ENCODE measurements at places on chromosomes 2 and 18.

GRCh38 chr2:126700677-126701076, 44.7 kb downstream of the GYPC start:
- no peak for DNase-seq

DNA sequence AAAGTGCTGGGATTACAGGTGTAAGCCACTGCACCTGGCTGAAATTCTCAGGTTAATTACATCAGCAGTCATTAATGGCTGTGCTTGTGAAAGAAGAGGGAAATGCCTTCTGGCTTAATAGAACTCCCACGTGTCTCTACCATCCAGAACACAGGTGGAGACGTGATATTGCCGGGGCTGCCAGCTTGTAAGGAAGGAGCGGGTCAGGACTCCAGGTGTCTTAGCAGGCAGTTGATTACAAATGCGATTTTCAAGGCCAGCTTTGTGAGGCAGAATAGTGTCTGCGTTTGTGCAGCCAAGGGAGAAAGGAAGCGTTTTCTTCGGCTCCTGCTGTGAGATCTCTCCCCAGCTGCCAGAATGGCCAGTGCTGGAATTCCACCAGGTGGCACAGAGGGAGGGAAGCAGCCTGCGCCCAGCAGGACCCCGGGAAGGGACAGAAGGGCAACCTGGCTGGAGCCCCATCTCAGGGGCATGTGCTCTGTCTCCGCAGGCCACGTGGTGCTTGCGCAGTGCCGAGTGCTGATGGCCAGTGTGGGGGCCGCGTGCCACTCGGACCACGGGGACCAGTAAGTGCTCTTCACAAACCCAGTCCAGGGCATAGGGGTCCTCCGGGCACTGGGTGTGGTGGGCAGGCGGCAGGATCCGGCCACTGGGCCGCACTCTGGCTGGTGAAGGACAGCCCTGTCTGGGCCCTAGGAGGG, 3.7 kb upstream of the ESPNL start:
- no peak for DNase-seq

- DNase-seq, result no peak
These were observed 86.7 kb downstream of the FAM168B start for GRCh38 chr2:131006561-131006960.

GRCh38 chr2:240584486-240585031, 2.0 kb upstream of the CAPN10 start:
- DNase-seq, result no peak

DNA sequence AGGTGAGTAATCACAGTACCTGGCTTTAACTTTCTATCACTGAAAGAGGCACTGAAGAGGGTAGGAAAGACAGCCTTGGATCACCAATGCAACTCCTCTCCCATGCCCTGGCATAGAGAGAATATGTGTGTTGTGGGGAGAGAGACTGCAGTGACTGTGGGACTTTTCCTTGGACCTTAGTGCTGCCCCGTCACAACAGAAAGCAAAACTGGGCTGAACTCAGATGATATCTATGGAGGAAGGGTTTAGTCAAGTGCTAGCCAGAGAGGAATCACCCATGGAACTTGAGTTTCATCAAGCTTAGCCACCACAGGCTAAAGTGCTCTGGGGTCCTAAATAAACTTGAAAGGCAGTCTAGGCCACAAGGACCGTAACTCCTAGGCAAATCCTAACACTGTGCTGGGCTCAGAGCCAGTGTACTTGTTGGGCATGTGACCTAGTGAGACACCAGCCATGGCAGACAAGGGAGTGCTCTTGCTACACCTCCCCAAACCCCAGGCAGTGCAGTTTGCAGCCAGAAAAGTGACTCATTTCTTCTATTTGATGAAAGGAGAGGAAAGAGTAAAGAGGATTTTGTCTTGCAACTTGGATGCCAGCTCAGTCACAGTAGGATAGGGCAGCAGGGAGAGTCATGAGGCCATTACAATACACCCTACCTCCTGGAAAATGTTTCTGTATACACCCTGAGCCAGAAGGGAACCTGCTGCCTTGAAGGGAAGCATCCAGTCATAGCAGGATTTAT, 105.8 kb upstream of the SPOPL start:
- no peak for DNase-seq

- DNase-seq, result no peak
These were observed 461.9 kb upstream of the CDH7 start for GRCh38 chr18:65288908-65289307.

DNA sequence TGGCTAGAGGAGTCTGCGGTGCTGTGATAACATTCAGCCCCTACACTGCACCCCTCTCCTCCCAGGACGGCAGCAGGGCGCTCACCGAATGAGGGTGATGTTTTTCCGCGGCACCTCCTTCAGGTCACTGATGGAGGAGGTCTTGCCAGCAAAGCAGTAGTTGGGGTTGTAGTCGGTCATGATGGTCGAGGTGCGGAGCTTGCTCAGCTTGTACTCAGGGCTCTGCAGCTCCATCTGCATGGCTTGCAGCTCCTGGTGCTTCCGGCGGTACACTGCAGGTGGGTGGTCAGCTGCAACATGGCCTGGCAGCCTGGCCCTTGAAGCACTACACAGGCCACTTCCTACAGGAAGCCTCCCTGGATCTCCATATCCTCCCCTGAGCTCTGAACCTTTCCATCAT, 108.0 kb downstream of the CLIP4 start:
- DNase-seq, result no peak

DNA sequence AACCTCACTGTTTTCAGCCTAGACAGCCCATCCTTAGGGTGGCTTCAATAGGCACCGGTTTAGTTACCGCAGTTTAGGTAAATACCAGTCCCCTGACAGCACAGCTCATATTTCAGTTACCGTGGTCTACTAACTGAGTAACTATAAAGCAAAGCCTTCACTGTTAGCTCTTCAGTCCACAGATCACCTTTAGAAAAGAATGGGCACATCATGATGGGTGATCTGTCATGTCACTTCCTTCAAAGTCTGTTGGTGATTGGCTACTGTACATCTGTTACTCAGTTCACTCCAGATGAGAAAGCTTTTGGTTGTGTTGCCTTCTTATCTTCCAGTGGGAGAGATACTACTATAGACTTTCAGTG, 21.0 kb downstream of the SLC20A1 start:
- no peak for DNase-seq

GRCh38 chr18:7415081-7415894, 151.8 kb upstream of the PTPRM start:
- DNase-seq, result no peak

DNA sequence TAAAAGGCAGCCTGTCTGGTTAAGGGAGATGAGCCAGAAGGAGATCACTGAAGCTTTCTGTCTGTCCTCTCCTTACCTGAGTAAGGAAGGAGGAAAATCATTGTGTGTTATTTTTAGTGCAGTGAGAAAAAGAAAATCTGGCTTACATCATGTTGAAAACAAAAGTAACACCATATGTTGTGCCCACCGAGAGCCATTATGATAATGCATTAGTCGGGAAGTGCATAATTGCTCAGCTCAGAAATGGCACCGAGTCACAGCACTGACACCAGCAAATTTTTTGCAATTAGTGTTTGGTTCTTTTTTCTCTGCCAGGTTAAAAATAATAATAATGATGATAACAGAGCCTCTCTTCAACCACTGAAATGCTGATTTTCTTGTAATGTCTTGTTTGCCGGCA, 46.6 kb downstream of the HNMT start:
- DNase-seq, result no peak

- peak; percentile 10 for DNase-seq
These were observed 24.9 kb upstream of the YWHAQ start for GRCh38 chr2:9655441-9656269.

- DNase-seq, result no peak
These were observed 16.3 kb downstream of the ASAP2 start for GRCh38 chr2:9222893-9223287.

GRCh38 chr18:12408247-12408869, 629 bp downstream of the PRELID3A start:
- DNase-seq, result no peak

GRCh38 chr2:230262246-230262645, 36.7 kb downstream of the SP140 start:
- no peak for DNase-seq

DNA sequence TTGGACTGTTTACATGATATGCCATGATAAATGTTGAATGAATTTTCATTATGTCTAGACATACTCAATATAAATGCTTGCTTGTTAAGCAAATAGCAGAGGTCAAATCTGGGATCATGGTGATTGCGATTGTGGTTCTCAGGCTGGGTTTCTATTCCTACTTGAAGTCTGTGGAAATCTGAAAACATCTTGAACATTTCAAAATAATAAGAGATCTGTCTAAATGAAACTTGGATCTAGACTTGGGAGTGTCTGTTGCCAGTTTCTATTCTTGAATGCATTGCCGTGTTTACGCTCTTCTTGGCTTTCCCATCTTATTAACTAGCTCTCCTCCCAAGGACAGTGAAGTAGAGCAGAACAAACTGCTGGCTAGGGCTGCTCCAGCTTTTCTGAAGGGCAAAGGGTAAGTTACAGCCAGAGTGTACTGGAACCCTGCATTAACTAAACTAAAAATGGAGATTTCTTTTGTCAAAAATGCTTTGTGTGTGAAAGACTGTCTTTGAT, 127.7 kb downstream of the DTNA start:
- DNase-seq, result no peak

GRCh38 chr18:7775128-7775527, 208.0 kb downstream of the PTPRM start:
- DNase-seq, result no peak

DNA sequence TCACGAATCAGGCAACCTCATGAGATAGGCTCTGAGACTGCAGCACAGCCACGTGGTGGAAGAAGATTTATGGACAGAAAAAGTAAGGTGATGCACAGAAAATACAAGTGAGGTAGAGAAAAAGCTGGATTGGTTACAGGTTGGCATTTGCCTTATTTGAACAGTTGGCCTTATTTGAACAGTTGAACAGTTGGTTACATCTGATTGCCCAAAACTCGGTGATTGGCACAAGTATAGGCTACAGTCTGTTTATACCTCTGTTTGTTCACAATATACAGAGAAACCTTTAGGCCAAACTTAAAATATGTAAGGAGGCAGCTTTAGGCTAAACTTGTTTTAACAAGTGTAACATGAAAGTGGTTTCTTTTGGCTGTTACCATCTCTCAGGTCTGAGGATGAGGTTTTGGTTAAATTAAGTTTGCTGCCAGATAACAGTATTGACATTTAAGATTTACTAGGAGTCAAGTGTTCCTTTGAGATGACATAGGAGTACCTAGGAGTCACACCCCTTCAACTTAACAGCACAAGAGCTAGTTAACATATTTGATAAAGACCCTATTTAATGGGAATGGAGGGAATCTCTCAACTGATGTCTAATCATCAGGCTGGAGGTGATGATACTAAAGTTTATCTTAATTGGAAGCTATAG, 16.5 kb upstream of the GPR155 start:
- no peak for DNase-seq

DNA sequence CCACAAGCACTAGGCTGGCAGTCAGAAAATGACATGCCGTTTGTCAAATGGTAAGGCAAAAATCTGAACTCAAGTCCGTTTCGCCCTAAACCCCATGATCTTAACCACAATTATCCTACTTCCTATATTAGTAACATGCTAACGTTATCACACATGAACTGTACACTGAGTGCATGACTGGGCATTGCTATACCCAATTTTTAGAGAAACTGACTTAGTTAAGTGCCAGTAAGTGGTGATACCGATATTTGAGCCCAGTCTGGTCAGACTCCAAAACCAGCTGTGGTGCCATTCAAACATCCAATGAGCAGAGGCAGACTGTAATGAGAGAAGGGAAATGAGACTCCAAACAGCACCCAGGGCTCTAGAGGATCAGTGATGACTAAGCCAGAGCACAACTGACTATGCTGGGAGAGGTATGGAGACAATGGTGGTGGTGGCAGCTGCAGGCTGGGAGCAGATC, 311.7 kb upstream of the PKDCC start:
- no peak for DNase-seq

DNA sequence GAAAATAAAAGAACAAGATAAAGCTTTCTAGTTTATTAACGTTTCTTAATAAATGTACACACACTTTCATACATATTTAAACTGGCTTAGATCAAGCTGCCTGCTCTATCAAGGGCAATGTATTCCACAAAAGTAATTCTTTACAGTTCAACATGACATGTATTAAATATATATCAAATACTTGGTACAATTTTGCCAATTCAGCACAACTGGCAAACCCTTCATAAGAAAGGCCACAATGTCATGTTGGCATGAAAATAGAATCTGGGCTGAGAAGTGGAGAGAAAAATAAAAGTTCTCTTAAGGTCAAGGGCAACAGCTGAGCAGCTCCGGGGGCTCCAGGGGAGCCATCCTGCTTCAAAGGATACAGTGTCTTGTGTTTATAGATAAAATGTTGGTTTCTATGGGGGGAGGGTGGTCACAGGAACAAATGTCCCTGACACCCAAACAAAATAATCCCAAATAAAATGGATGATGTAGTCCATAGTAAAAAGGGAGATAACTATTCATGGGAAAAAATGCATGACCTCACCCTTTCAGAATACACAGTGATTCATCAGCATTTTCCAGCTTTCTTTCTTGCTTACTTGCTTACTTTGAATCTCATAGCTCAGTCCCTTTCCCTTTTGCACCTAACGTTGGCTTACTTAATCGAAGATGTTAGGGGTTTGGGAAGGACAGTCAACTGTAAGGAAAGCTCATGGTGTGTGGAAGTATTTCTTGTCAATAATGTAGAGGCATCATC, 494.9 kb downstream of the NYAP2 start:
- no peak for DNase-seq

DNA sequence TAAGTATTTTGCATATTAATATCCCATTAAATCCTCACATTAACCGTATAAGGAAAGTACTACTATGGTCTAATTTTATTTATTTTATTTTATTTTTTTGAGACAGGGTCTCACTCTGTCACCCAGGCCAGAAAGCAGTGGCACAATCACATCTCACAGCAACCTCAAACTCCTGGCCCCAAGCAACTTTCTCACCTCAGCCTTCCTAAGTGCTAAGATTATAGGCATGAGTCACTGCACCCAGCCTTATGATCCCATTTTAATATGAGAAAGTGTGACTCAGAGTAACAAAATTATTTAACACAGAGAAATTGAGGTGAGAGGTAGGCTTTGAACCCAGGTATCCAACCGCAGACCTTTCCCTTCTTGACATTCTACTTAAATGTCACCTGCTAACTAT, 330.0 kb upstream of the POU3F3 start:
- no peak for DNase-seq

DNA sequence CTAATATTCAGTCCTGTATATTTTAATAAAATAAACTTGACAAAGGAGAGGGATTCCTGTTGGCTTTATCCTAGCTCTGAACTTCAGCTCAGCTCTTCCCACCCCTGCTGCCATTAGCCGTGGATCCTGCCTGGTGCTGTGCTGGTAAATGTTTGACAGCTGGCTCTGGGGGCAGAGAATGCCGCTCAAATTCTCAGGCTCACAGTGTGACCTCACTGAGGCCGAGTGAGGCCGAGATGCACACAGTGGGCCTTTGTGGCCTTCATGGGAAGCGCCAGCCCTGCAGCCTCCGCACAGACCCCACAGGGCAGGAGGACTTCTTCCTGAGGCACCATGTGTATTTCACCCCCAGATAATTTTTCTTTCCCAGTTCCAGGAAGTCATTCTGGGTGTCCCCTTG, 16.5 kb upstream of the FAHD2A start:
- no peak for DNase-seq

- DNase-seq, result no peak
These were observed 14.6 kb downstream of the STRADB start for GRCh38 chr2:201466050-201466675.

GRCh38 chr18:9413576-9413975, 61.7 kb upstream of the RALBP1 start:
- no peak for DNase-seq
